IMR-90 (cell line): ENCODE measurements at places on chromosomes 7 and 10. TPM values are rescaled to one million over a fixed set of nuclear protein-coding genes. Genes with fewer than 3 reads are reported as not detected.

The VSIR gene
- total RNA-seq = 5.0 and 5.3 TPM in 2 replicates

GRCh38 chr7:44713680-44714335 is 34.8 kb upstream of the ZMIZ2 start:
- H3K27me3 ChIP-seq = no peaks in the 10 kb centered on the region
- no peak overlapping the region for H3K4me3 ChIP-seq
- H3K27ac ChIP-seq = no peak overlapping the region
- H3K4me1 ChIP-seq = peaks cover 3% of the 10 kb centered on the region
- DNase-seq = no peak
- H3K36me3 ChIP-seq = peaks cover 9% of the 10 kb centered on the region; the same call in 1 of the 2 replicates

DNA sequence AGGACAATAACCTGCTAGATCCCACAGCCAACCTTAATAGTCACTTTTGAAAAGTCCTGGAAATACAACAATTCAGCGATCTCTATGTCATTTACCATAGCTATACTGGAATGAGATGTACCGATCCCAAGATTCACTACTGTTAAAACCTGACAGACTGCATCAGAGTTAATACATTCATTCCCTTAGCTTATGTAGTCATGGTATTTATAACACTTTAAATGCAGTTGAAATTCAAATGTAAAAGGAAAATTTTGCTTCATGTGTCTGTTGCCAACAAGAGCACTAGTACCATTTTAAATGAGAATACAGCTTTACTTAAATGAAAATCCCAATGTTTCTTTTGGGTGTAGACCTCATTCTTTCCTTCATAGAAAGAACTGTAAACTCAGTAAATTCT is 11.1 kb upstream of the GGCT start:
- no peaks in the 10 kb centered on the region for H3K36me3 ChIP-seq
- no peak for DNase-seq
- no peak overlapping the region for H3K4me3 ChIP-seq
- H3K4me1 ChIP-seq = peaks cover 2% of the 10 kb centered on the region

The KIAA1217 gene
- 3.1 and 3.4 TPM in 2 replicates for total RNA-seq

- no peaks in the 10 kb centered on the region for H3K27me3 ChIP-seq
- no peaks in the 10 kb centered on the region for H3K4me1 ChIP-seq
- no peak for DNase-seq
Observed at GRCh38 chr7:131800008-131800407, 243.6 kb upstream of the PODXL start.

The ANKRD22 gene
- total RNA-seq = not detected in 2 replicates

The CFAP46 gene
- 1.3 and 1.7 TPM in 2 replicates for total RNA-seq

- no peaks in the 10 kb centered on the region for H3K36me3 ChIP-seq
- H3K27ac ChIP-seq = peak overlapping the region; percentile 88
- DNase-seq = no peak
- H3K27me3 ChIP-seq = no peaks in the 10 kb centered on the region
Observed at GRCh38 chr10:63628526-63629362, 107.5 kb downstream of the REEP3 start.

DNA sequence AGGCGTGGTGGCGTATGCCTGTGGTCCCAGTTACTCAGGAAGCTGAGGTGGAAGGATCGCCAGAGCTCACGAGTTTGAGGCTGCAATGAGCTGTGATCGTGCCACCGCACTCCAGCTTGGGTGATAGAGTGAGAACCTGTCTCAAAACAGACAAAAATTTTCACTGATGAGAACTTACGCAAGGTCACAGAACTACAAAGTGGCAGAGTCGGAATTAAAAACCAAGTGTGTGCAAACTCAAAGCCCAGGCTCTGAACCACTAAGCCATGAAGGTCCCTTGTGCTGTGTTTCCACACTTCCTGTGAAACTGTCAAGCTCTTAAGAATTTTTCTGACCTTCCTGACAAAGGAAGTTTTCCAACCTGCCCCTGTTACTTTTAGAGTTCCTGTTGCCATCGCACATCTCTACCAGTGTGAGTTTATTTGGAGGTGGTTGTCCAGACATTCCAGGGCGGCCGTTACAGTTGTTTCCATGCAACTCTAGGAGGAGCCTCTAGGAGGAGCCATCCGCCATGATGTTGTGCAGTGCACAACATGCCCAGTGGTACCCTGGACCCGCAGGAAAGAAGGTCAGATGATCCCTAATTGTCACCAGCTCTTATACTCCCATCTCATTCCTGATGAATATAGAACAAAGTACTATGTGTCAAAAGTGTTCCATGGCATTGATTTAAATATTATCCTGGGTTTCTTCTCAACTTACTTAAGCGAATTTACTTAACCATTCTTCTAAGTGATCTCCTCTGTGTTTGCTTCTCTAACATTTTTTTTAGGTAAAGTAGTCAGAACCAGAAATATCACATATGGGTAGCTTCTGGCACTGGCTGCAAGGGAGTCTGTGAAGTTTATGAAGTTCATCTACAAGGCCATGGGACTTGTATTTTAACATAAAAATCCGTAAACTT is 49.0 kb upstream of the LYZL1 start:
- H3K36me3 ChIP-seq = no peaks in the 10 kb centered on the region
- no peak overlapping the region for H3K4me3 ChIP-seq
- DNase-seq = no peak

DNA sequence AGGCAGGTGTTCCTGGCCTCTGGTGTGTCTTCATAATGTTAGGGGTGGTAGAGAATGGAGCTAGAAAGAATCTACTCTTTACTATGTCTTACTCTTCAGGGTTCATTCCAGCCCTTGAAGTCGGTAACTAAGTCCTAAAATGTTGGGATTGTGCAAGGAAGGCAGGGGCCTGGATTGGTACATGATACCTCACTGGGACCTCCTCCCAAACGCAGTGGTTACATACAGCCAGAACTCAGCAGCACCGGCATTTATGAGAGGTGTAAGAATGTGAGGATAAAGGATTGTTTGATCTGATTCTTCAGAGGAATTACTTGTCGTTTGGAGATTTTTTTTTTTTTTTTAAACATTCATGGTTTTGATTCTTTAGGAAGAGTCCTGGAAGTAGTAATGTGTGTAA is 6.9 kb downstream of the COMTD1 start:
- H3K4me1 ChIP-seq = peaks cover 28% of the 10 kb centered on the region
- peaks cover 36% of the 10 kb centered on the region for H3K36me3 ChIP-seq
- no peak overlapping the region for H3K4me3 ChIP-seq
- H3K27ac ChIP-seq = peak overlapping the region; percentile 53; the same call in 1 of the 2 replicates

The GGCT gene
- total RNA-seq = 12.0 and 17.5 TPM in 2 replicates

DNA sequence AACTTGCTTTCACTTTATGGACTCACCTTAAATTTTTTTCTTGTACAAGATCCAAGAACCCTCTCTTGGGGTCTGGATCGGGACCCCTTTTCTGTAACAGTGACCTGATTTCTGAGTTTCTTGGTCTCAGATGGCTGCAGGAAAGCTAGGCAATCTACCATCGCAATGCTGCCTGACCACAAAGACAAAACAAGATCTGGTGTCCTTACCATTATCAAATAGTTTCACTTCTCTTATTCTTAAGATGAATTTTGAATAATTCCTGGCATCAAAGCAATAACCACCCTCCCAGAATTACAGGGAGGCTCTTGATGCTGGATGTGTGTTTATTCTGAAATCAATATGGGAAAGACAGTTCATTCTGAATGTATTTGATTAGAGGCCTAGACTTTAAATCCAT is 77.4 kb upstream of the FRMD4A start:
- no peak for DNase-seq
- no peaks in the 10 kb centered on the region for H3K27me3 ChIP-seq
- H3K4me3 ChIP-seq = no peak overlapping the region
- H3K4me1 ChIP-seq = peaks cover 24% of the 10 kb centered on the region
- no peaks in the 10 kb centered on the region for H3K36me3 ChIP-seq
